ENCODE measurements at places on chromosomes 1 and 21.

- DNase-seq = no peak
Observed at GRCh38 chr1:21734526-21734925, 48.4 kb downstream of the USP48 start.

DNA sequence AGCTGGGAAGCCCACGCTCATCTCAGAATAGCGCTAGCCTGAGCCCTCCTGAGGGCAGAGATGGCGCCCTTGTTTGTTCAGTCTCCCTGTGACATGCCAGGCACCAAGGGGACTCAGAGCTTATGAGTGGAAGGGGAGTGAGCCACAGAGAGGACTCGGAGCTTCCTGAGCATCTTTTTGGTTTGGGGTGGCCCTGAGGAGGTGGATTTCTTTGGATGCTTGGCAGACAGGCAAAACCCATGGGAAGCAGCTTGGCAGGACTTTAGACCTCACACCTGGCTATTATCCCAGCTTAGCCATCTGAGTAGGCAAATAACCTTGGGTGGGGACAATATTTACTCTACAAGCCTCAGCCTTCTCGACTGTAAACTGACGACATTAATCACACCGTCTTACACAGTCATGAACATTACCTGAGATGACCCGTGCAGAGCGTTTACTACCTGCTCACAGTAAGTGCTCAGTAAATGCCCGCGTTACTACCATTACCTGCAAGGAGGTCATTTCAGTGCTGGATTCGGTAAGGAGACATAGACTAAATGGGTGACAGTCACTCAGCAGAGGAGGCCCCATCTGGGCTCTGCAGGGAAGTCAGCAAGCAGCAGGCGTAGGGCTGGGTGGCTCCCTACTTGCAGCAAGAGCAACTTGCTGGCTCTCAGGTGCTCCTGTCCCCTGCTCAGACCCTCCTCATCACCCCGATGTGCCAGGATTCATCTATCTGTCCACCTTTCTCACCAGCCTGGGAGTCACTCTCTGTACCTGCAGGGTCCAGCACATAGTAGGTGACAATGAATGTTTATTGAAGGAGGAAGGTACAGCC, 54.9 kb downstream of the KLHDC7A start:
- DNase-seq = no peak

DNA sequence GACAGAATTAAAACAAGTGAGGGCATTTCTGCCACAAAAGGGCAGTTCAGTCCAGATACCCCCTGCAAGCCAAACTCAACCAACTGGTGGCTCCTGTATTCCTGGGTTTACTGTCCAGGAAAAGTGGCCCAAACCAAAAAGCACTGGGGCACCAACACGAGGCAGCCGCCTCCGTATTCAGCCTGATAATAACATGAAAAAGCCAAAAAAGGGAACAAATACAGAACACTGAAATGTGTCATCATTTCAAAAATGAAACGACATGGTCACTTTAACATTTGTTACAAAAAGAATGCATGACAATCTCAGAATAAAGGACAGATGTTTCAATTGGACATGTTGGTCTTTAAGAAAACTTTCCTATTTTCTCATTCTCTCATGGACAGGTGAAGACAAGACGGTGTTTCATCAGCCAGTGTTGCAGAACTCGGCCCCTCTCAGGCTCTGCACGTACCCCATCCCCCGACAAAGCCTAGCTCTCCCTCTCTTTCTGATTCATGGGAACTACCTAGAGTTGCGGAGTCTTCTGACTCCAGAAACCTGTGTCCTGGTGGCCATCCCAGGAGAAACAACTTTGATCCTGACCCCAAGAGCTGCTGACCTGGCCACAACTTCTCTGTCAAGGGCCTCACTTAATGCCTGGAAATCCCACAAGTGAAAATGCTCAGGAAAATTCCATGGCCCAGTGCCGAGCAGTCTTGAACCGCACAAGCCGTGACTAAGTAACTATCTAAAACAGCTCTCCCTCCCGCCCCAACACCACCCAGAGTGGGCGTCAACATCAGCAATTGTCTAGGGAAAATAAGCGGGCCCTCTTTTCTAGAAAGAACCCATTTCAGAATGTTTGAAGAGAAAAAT, 27.1 kb downstream of the ZBTB17 start:
- DNase-seq = no peak

DNA sequence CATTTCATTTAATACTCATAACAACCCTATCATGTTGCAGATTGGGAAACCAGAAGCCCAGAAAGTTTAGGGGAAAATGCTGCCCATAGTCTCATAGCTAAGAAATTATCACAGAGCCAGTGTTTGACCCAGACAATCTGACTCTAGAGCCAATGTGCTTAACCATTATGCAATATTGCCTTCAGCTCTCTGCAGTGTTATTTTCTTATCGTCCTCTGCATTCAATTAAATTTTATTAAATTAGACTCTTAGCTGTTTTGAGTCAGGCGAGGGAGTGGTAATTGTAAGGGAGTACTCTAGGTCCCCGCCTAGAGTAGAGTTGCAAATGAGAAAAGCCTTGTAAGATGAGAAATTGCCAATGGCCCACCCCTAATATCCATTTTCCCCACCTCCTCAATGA, 191.1 kb downstream of the TTLL7 start:
- no peak for DNase-seq

DNA sequence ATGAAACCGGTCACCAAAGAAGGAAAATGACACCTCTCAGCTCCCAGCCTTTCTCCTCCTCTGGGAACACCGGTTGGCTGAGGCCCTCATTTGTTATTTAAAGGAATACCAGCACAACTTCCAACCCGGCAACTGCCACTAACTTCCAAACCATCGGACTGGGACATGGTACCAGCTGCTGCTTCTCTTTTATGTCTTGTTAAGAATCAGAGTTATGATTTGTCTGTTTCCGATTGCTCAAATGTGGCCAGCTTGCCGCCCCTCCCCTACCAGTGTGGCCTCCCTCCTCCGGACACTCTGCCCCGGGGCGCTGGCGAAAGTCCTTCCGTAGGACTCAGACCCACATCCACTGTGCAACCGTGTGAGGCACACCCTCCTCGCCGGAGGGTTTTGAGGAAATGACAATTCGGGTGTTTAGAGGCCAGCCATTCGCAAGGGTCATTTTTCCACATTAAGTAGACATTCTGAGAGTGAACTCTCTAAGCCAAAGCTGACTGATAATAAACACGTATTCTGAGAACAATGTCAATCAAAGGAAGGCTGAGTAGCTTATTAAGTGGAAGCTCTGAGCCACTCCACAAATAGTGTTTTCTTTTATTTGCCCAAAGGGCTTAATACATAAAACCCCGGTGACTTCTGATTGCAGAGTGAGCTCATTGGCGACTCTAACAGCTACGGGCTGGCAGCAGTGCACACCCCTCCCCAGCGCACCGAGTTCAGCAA, 5.5 kb downstream of the RIPK4 start:
- no peak for DNase-seq
